NCI-H748 treated with DMSO at 0.1 percent for 48 hours (cell line): ENCODE measurements at places on chromosomes 2 and 18.
A peak's percentile ranks its signal among the peaks of the same experiment; 100 is the strongest.

DNA sequence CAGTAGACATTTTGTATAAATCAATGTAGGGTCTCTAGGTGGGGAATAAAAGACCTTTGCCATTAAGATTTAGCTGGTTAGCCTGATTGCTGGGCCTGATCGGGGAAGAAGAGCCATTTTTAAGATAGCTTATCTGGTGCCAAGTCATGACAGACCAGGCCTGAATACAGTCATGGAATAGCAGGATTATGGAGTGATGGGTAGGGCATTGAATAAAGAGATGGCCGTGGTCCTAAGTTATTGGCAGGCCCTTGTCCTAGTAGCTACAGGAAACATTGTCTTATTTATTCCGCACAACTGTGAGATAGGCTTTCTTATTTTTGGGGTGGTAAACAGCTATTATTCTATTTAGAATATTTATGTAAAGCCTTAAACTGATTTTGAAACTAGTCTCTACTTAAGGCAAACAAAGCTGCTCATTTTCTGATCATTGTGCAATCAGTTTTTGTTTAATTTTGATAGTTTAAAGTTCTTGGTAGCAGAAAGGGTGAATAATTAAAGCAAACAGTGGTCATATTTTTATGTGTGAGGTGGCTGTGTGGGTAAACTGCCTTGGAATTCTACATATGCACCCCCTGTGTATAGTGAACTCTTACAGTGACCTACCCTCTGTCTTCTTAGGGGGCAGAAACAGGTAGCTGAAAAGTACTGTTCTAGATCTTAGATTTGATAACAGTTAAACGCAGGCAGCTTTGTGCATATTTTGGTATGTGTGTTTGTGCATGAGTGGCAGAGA lies 22.6 kb downstream of the ZNF236 start:
- DNase-seq = no peak

DNA sequence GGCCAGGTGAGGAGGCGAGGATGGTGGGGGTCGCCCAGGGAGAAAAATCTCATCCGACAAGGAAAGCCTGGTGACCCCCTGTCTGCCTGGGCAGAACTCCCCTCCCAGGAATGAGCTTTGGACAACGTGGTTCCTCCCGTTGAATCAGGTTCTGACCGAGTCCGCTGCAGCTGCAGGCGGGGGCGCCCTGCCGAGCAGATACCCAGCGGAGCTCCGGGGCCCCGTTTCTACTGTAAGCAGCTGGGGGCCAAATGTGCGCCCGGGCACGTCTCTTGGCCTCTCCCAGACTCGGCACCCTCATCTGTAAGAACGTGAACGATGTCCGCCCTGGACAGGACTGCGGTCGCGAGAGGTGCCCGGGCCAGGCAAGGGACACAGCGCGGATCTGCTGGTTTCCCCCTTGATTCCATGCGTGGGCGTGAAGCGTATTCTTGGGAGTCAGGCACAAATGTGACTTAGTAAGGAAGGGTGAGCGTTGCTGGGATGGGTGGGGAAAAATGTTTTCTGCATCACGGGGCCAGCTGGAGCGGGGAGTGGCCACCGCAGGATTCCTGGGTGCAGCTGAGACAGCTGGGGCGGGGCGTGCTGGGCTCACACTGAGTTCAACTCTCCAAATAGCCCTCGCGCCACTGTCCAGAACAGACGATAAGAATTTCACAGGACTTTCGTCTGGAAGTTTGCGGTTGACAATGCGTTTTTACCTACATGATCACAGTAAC lies 20.2 kb upstream of the TUBB6 start:
- no peak for DNase-seq

- DNase-seq = no peak
These were observed 311.6 kb upstream of the CDH7 start for GRCh38 chr18:65439188-65439587.

GRCh38 chr2:48315896-48316194 lies 214.1 kb upstream of the STON1 start:
- DNase-seq = peak; percentile 30

DNA sequence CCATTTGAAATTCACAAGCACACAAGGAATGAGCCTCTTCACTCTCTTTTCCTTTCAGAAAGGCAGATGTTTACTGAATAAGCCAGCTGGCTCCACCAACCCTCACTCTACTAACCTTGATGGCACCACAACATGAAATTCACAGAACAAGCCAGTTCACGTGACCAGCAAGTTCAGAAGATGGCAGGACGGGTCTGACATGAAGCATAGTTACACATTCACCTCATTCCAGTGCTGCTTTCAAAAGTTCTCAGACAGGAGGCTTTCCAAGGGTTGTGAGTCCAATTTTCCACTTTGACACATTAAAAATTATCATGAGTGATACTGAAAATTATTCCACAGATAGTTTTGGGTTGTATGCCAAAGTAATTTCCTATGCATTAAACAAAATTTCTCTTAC lies 74.2 kb upstream of the MBOAT2 start:
- DNase-seq = no peak

DNA sequence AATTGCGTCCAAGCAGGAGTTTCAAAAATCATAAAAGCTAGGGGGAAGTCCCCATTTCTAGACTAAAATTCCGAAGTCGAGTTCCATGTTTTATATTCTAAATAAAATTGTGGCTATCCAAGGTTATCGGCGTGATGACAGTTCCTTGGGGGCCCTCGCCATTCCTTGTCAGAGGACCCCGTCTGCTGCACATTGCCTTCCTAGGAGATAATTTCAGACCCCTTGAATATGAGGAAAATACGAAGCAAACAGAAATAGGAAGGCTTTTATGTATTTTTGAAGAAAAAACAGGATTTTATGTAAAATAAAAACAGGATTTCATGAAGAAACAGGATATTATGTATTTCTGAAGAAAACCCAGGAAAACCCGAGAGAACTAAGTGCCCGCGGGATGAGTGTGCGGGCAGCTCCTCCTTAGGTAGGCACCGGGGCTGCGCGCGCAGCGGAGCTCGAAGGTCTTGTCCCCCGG lies 465 bp upstream of the PLEKHA3 start:
- DNase-seq = peak; percentile 30

DNA sequence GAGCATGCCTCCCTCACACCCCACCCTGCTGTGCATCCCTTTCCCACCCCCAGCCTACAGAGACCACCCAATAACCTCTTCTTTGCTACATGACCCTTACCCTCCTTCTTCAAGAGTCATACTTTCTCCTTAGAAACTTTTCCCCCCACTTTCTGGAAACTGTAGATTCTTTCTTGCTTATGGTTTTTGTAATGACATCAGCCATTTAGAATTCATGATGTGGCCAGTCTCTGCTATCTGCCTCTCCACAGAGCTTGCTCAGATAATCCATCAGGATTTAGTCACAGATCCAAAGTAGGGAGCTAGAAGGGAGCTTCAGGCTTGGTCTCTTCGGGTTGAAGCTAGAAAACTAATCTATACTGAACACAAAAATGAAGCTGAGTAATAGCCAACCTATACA lies 36.5 kb downstream of the GALM start:
- no peak for DNase-seq

- DNase-seq = no peak
These were observed 533 bp downstream of the CXCR4 start for GRCh38 chr2:136117391-136117841.

- no peak for DNase-seq
These were observed 275.7 kb upstream of the SPRED2 start for GRCh38 chr2:65708086-65708485.

- DNase-seq = peak; percentile 90
These were observed 69.8 kb upstream of the CD302 start for GRCh38 chr2:159867567-159868361.

- DNase-seq = no peak
These were observed 1.7 kb downstream of the SCN1A start for GRCh38 chr2:166126007-166126639.

GRCh38 chr2:47704287-47704686 lies 78.7 kb upstream of the MSH6 start:
- no peak for DNase-seq

GRCh38 chr2:10864251-10864650 lies 47.5 kb upstream of the KCNF1 start:
- no peak for DNase-seq
